Activated CD8-positive, alpha-beta memory T cell treated with anti-CD3 and anti-CD28 coated beads for 1 hour (primary cell): ENCODE measurements at places on chromosomes 3 and 15.

GRCh38 chr15:68431792-68432401 is at the start of gene ITGA11:
Gene ITGA11 (minus strand): TSS chr15:68432163. CDS start chr15:68432066, 97 bp downstream.
- DNase-seq, result no peak

GRCh38 chr3:128577711-128578110 is 72.9 kb downstream of the RPN1 start:
- DNase-seq, result no peak

GRCh38 chr3:66200147-66200546 is 20.7 kb upstream of the SLC25A26 start:
- no peak for DNase-seq

- DNase-seq, result no peak
Measured at GRCh38 chr15:69436951-69437350, 15.7 kb upstream of the RPLP1 start.

DNA sequence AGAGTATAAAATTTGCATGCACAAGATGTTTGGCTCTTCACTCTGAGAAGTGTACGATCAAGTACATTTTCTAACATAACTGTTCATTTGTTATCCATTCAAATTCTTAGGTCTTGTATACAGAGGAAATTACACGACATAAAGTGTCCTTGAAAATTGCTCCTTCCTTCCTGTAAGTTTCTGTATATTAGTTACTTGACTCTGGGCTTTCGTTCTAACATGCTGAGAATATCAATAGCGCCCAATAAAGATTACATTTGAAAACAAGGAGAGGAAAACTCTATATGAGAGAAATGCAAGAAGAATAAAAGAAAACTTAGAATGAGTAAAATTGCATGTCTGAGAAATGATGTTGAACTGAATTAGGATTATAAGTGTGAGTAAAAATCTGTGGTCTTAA is 722.5 kb upstream of the CADM2 start:
- no peak for DNase-seq

DNA sequence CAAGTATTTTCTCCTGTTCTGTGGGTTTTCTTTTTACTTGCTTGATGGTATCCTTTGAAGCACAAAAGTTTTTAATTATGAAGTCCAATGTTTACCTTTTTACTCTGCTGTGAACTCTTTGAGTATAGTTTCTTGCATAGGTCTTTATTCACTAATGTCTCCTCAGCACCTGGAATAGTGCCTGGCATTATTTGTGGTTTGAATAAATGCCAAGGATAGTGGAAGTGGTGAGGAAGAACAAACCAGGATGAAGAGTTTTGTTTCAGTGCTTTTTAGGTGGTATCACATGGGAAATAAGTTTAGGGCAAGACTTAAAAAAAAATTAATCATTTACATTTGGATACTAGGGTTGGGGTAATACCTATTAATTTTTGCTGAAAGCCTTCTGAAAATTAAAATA is 25.7 kb downstream of the GPD1L start:
- no peak for DNase-seq

GRCh38 chr3:181847276-181847675 is 135.6 kb downstream of the SOX2 start:
- DNase-seq, result no peak

GRCh38 chr15:83588441-83588840 is 65.5 kb upstream of the ADAMTSL3 start:
- no peak for DNase-seq
